ENCODE measurements at places on chromosomes 11 and 22.

- DNase-seq, result no peak
Observed at GRCh38 chr22:46352691-46353386, 17.3 kb downstream of the TRMU start.

DNA sequence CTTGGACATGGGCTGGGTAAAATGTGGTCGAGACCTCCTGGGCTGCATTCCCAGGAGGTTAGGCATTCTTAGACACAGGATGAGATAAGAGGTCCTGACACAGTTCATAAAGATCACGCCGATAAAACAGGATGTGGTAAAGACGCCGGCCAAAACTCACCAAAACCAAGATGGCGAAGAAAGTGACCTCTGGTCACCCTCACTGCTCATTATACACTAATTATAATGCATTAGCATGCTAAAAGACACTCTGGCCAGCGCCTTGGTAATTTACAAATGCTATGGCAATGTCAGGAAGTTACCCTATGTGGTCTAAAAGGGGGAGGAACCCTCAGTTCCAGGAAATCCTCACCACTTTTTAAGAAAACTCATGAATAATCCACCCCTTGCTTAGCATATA lies 983.3 kb downstream of the OPCML start:
- no peak for DNase-seq

GRCh38 chr11:105000167-105000566 lies 22.8 kb downstream of the CASP5 start:
- DNase-seq, result no peak

DNA sequence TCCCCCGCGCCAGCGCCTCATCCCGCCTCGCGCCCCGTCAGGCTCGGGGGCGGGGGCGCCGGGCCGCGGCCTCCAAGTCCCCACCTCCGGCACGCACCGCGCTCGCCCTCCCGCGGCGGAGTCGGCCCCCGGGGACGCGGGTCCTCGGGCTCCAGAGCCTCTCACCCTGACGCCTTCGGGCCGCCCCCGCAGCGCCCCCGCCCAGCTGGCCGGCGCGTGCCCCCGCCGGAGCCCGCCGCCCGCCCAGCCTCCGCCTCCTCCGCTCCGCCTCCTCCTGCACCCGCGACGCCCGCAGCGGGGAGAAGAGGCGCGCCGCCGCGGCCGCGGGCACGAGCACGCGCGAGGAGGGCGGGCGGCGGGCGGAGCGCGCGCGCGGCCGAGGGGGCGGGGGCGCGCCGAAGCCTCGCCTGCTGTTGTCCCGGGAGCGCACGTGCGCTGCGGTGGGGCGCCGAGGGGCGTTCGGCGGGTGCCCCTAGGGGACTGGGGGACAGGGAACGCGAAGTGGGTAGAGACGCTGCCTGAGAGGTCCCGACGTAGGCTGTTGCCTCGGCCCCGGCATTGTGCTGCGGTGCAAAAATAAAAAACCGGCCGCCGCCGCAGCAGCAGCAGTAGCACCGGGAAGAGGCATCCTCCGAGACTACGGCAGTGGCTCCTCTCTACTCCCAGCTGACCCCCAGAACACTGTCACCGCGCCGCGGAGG lies 87.4 kb upstream of the ARHGAP32 start:
- peak; percentile 40 for DNase-seq

DNA sequence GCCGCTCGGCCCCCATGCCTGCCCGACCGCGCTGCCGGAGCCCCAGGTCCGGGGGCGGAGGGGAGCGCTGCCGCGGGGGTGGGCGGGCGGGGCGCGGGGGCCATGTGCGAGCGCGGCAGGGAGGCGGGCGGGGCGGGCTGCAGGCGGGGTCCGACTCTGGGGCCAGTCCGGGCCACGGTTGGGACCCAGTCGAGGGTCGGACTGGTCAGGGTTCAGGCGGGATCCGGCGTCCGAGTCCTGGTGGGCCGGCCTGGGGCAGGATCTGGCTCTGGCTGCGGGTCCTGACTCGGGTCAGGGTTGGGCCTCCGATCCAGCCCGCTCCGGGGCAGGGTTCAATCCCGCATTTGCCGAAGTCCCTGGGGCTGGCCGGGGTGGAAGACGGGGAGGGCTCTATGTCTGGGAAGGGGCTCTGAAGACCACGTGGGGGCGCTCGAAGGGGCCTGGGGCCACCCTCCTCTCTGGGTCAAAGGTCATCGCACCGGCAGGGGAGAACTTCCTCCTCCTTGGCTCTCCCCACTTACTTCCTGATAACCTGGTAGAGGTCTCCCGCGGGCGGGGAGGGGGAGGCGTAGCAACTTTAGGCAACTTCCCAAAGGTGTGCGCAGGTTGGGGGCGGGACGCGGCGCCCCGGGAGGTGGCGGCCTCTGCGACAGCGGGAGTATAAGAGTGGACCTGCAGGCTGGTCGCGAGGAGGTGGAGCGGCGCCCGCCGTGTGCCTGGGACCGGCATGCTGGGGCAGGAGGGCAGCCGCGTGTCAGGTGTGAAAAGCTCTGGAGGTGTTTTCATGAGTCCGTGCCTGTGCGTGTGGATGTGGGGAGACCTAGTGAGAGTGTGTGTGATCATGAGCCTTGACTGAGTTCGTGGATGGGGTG lies 603 bp downstream of the ESRRA start:
- peak; percentile 43 for DNase-seq

GRCh38 chr22:40648386-40648785 lies 11.9 kb upstream of the MRTFA start:
- DNase-seq, result no peak

- no peak for DNase-seq
Observed at GRCh38 chr11:47592251-47592650, 2.0 kb downstream of the C1QTNF4 start.

GRCh38 chr22:24129263-24129651 lies 52.0 kb upstream of the SUSD2 start:
- no peak for DNase-seq

DNA sequence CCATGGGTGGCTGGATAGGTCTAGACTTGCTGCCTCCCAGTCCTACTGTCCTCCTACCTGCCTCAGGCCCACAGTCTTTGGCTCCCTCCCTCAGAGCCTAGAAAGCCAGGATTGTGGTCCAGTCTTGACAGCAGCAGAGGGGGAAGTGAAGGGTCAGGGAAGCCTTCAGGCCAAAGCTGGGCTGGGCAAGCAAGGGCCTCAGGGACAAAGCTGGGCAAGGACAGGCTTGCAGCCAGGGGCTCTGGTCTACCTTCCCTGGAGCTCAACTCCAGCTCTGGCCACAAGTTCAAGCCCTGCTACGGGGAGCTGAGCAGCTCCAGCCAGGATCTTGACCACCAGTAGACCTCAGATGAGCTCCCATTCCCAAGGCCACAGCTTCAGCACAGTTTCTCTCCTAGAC lies 14.9 kb downstream of the LMO1 start:
- no peak for DNase-seq

- no peak for DNase-seq
Observed at GRCh38 chr11:118230088-118230487, 5.3 kb upstream of the JAML start.

DNA sequence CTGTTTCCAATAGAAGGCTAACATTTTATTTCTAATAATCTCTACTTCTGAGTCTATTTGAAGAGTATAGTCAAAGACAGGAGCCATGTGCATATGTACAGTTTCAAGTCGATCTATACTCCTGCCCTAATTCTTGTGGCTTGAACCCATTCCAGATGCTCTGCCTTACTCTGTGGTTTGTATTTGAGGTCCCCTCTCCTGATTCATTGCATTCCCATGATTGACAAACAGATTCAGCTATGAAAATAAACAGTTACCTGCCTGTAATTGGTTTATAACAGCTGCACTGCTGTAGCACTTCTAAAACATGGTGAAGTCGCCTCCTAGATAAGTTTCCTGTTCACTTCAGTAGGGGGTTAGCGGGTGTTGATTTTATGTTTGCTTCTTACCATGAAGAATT lies 138.7 kb downstream of the SOX6 start:
- no peak for DNase-seq

- no peak for DNase-seq
Observed at GRCh38 chr22:17828502-17829080, 54.3 kb upstream of the BID start.

DNA sequence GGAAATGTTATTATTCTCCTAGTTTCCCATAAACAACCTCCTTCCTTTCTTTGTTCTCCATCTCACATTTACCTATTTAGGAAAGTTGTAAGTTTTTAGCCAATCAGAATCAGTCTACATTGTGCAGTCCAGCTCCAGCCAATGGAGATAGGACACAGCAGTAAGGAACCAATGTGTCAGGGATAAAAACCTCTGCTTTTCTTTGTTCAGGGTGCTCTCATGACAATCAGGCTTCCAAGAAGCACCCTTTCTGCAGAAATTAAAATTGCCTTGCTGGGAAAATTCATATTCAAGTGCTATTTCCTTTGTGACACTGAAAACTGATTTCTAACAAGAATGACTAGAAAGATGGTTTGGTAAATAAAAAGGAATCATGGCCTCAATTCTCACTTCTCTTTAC lies 14.6 kb downstream of the SCGB2A1 start:
- DNase-seq, result no peak

- no peak for DNase-seq
Observed at GRCh38 chr11:117912497-117912896, 16.7 kb downstream of the TMPRSS13 start.

GRCh38 chr11:93567401-93567895 lies 24.3 kb upstream of the SMCO4 start:
- DNase-seq, result no peak

- DNase-seq, result no peak
Observed at GRCh38 chr11:61542024-61542461, 33.5 kb downstream of the LRRC10B start.

DNA sequence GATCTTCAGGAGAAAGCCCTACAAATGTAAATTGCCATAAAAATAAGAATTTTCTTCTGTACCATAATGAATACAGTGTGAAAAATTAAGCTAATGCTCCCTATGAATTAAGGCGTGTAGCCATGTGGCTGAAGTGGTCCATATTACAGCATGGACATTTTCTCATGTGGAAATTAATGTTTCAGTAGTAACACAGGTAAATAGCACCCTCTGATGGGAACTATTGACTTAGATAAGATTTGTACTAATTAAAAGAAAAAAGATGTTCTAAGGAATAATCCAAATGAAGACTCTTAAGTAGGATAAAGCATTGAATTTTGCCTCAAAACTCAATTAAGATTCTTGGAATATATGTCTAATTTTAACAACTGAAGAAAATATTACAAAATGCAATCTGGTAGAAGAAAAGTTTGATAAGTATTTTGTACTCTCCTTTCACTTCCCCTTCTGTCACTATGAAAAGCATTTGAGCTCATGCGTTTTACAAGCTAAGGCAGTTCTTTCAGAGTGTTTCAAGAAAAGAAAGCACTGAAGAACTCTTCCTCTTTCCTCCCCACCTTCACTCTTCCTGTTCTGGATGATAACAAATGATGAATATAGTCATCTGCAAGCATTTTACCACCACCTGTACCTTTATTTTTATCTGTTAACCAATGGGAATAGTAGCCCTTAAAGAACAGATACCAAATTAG lies 9.9 kb upstream of the OR8D2 start:
- no peak for DNase-seq

DNA sequence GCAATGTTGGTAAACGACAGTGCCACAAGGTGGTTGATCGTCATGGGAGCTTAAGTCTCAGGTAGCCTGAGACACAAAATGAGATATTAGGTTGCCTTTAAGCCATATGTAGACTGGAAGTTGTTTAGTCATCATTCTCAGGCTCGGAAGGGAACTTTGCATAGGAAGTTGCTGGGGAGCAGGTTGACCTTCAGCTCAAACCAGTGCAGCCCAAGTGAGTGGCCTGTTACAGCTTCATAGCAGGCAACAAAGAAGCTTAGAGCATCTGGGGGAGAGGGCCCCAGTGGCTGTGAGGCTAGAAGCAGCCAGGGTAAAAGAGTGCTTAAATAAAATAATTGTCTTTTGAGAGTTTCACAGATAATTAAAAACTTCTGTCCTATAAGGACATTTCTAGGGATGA lies 404.0 kb downstream of the GUCY1A2 start:
- DNase-seq, result no peak

Measured in stimulated activated CD8-positive, alpha-beta memory T cell treated with anti-CD3 and anti-CD28 coated beads, Interleukin-4, amount 100 ng/mL, for 1 hour (primary cell).